EH (cell line): ENCODE measurements at places on chromosomes 16 and 17.

GRCh38 chr17:78953356-78954350 lies 26.1 kb downstream of the LGALS3BP start:
- no peak for DNase-seq

- peak; percentile 96 for DNase-seq
Measured at GRCh38 chr16:54080524-54081008, 206.0 kb downstream of the IRX3 start.

DNA sequence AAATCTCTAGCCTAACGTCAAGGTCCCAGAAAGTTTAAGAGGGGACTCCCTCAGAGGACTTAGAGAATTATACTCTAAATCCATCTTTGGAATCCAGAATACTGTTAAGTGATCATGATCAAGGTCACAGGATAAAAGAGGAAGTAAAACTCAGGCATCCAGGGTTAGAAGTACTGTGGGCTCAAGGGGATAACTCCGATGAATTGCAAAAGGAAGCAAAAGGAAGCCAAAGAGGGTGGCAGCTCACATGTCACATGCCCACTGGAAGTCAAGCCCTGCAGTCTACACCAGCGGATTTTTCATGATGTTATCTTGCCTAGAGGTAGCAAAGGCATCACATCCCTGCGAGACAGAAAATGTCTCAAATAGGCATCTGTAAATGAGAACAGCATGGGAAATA lies 3.8 kb downstream of the ZNF821 start:
- no peak for DNase-seq

DNA sequence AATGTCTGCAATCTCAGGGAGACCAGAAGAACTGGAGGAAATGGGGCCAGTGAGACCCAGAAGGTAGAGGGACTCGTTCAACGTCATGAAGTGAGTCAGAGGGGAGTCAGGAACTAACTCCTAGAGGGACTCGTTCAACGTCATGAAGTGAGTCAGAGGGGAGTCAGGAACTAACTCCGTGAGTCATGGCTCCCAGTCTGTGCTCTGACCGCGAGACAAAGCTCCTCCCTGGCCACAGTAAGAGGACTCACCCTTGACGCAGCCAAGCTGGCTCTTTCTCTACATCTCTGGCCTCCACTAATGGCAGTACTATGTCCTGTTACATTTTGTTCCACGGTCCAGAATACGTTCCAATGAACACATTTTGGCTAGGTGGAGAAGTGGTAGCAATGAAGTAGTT lies 902.5 kb downstream of the KCNJ2 start:
- DNase-seq: peak; percentile 97
